ENCODE measurements at places on chromosomes 2 and 18. TPM values are rescaled to one million over a fixed set of nuclear protein-coding genes. Genes with fewer than 3 reads are reported as not detected.

AQP4 gene
- total RNA-seq: 0.23 TPM

EVA1A gene
- not detected for total RNA-seq

CXCR1 gene
- 1.3 TPM for total RNA-seq

TMEM163 gene
- total RNA-seq: not detected

CD8B2 gene
- total RNA-seq: not detected

CTDP1 gene
- 10.5 TPM for total RNA-seq

MEP1B gene
- total RNA-seq: not detected

CCDC74B gene
- total RNA-seq: 0.76 TPM

OSBPL6 gene
- total RNA-seq: 1.8 TPM

MRO gene
- total RNA-seq: 0.82 TPM

KCNJ13 gene
- total RNA-seq: not detected

RTKN gene
- total RNA-seq: 37.8 TPM

ARHGEF33 gene
- total RNA-seq: 0.04 TPM

SLC25A12 gene
- total RNA-seq: 26.8 TPM

GALR1 gene
- not detected for total RNA-seq

CDK5R2 gene
- not detected for total RNA-seq

TXNDC2 gene
- total RNA-seq: not detected

RNU2-63P gene
- total RNA-seq: not detected

PAIP2B gene
- 8.1 TPM for total RNA-seq

FEV gene
- total RNA-seq: 2.1 TPM

SOX11 gene
- total RNA-seq: not detected

NTSR2 gene
- not detected for total RNA-seq

TTC21B gene
- 4.3 TPM for total RNA-seq

All from esophagus squamous epithelium (tissue), 5 donors.